AG04450 (cell line): ENCODE measurements at places on chromosomes 12 and 14.

DNA sequence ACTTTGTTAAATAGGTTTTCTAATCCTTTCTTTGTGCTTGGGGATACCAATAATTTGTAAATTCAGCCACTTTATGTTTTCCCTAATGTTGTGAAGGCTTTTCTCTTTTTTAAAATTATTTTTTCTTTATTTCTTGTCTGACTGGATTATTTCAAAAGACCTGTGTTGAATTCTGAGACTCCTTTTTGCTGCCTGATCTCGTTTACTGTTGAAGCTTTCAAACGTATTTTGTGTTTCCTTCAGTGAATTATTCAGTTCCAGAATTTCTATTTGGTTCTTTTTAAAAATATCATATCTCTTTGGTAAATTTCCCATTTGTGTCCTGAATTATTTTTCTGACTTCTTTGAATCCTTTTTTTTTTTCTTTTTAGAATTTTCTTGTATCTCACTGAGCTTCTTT, 241.6 kb downstream of the LRIG3 start:
- no peak for DNase-seq

- no peak for DNase-seq
These were observed 113.0 kb upstream of the WSCD2 start for GRCh38 chr12:108016022-108016564.

- DNase-seq, result no peak
These were observed 445 bp downstream of the CERS5 start for GRCh38 chr12:50166799-50167048.

DNA sequence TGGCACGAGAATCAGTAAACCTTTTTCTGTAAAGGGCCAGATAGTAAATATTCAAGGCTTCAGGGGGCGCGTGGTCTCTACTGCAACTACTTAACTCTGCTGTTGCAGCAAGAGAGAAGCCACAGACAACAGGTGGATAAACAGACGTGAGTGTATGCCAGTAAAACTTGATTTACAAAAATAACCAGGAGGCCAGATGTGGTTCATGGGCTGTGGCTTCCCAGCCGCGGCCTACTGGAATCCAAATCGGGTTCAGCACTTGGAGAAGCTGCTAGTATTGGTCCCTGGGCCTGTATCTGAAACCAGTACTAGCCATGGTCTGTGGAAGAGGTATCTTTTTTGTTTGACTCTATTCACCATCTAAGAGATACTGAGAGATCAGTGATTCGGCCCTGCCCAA, 13.3 kb downstream of the PPP2R5C start:
- DNase-seq, result no peak

DNA sequence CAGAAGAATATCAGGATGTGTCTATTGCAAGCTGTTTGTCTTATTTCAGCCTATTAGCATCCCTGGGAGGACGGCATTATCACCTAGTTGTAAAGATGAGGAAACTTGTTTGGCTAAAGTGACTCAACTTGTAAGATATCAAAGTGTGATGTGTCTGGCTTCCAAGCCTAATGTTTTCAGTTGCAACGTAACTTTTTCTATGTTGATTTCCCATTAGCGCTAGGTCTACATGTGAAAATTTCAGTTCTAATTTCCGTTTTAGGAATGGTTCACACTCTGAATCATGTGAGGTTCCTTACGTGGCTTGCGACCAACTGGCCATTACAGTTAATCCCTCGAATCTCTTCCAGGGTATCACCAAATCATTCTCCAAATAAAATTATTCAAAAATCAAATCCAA, 58.0 kb downstream of the LLPH start:
- no peak for DNase-seq
